Neuronal stem cell (in vitro differentiated cells): ENCODE measurements at places on chromosomes 1 and 21.

GRCh38 chr1:17412093-17412870 is 27.2 kb downstream of the RCC2 start:
- no peak for DNase-seq

DNA sequence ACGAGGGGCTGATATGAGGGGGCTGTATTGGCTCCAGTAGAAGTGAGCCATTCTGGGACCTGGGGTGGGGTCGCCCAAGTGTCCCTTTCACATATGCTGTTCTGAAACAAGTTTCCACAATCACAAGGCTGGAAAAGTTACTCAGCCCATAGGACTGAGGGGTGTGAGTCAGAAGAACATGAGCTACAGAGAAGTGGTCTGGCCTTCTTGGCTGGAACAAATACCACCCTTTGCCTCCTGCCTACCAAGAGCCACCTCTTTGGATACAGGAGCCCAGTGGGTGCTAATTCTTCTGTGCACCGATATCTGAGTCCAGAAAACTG is 42.4 kb downstream of the MEF2D start:
- DNase-seq, result no peak

DNA sequence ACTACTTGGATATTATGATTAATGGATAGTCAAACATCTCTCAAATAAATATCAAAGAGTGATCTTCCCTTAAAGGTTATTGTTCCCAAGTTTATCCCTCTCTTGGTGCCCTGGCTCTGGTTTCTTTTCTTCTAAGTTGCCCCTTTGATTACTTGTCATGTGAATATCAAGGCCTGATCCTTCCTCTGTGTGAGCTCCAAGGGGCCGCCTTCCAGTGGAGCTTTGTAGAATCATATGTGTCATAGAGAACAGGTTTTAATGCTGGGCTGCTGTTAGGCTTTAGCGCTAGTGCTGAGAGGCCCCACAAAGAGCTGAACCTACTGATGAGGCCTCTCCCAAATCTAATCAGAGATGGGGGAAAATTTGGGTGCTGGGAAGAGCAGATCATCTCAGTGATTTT is 25.5 kb downstream of the UCK2 start:
- no peak for DNase-seq

- DNase-seq, result no peak
Observed at GRCh38 chr1:46723901-46724300, 5.0 kb upstream of the EFCAB14 start.

DNA sequence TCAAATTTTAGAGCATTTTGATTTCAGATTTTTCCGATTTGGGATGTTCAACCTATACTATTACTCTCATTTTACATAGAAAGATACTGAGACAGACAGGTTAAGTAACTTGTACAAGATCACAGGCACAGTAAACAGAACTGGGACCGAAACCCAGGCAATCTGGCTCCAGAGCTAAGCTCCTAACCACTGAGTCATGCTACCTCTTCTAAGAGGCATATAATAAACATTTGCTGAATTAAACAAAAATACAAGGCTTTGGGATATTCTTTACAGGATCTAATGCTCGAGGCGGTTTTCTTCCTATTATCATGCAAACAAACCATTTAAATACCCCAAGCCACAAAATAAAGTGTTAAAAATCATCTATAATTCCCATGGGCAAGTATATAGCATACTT is 50.3 kb downstream of the MCOLN2 start:
- no peak for DNase-seq
